Type B pancreatic cell (in vitro differentiated cells): ENCODE measurements at places on chromosomes 16 and 17.

DNA sequence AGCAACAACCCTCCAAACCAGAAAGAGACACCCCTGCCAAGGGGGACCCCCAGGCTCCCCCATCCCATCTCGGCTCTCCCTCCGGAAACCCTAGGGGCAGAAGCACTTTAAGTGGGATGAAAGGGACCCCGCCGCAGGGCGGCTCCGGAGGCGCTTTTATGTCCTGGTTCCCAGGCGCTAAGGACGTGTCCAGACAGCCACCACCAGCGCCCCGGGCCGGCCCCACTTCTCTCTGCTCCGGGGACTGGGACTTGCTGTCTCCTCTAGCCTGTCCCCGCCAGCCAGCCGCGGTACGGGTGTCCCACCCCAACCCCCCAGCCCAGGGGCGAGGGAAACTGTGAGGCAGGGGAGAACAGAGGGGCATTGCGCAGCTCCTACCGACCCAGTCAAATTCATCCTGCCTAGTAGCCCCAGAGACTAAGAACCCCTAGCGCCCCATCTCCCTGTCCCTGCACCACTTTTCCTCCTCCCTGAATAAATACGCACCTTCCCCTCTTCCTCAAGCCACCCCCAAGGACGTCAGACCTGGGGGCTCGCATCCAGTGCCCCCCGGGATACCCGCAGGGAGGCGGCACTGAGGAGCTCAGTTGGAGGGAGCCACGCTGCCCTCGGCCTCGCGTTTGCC lies 4.1 kb downstream of the SP6 start:
- DNase-seq, result no peak

DNA sequence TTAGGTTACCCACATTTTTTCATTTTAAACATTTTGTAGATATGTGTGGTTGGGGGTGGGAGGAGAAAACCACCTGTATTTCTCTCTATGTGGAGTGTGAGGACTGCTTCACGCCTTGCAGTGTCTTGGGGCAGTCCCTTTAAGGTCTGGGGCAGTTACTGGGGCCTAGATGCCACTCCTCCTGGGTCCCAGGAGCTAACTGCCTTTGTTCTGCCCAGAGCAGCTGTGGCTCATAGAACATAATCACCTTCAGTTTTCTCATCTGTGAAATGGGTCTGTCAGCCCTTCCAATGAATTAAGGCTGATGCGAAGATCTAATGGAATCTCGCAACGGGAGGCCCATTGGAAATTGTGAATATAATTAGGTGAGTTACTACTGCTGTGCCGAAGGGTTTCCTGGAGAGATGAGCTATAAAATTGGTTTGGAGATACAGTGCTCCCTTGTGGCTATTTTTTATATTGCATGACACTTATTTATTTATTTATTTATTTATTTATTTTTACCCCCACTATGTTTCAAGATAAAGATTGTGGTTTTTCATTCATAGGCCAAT lies 22.9 kb downstream of the DHRS7C start:
- no peak for DNase-seq

DNA sequence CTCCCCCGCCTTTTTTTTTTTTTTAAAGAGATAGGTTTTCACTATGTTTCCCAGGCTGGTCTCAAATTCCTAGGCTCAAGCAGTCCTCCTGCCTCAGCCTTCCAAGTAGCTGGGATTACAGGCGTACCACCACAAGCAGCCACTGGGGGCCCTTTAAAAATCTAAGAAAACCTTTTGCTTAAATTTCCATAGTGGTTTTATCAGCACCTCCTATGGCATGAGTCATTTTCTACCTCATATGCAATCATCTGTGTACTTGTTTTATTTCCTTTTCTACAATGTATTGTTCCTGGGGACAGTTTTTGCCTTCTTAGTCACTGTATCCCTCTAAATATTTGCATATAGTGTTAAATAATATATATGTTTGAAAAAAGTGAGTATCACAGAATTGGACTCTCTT lies 29.2 kb downstream of the GNA13 start:
- no peak for DNase-seq

DNA sequence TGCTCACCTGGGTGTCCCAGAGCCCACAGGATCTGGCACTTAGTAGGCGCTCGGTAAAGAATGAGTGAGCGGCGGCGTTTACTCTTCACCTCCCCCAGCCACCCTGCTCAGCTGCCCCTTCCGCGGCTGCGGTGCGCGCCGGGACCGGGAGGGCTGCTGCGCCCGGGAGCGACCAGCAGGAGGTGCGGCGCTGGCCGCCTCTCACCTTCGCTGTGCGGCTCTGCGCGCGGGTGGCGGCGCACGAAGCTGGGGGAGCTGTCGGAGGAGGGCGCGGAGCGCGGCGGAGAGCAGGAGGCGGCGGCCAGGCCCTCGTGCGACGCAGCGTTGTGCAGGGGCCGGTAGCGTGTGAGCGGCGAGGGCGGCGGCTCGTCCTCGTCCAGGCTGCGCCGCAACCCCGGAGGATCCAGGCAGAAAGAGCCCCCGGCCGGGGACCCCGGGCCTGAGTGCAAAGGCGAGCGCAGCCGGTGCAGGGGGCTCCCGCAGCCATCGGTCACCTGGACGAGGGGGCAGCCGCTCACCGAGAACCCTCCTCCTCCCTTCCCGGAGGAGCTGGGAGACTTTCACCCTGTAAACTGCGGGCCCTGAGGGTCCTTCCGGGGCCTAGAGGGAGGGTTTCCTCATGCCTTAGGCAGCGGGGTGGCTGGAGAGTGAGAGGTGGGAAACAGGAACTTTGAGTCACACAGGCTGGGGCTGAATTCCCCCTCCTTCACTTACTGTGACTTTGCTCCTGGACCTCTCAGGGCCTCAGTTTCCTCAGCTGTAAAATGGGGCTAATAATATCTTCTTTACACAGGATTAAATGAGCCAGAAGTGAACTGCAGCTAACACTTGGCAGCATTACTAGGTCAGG lies 12.5 kb downstream of the SAMD14 start:
- DNase-seq, result no peak

GRCh38 chr16:55585631-55586030 lies 19.1 kb downstream of the CAPNS2 start:
- no peak for DNase-seq
